Stimulated activated CD4-positive, alpha-beta T cell treated with anti-CD3 and anti-CD28 coated beads, Interleukin-1b, Interleukin-23, amount 100 ng/mL, for 48 hours (primary cell): ENCODE measurements at places on chromosomes 13 and 19.

GRCh38 chr19:38869836-38870607 lies 8.1 kb downstream of the RINL start:
- DNase-seq, result peak; percentile 92

DNA sequence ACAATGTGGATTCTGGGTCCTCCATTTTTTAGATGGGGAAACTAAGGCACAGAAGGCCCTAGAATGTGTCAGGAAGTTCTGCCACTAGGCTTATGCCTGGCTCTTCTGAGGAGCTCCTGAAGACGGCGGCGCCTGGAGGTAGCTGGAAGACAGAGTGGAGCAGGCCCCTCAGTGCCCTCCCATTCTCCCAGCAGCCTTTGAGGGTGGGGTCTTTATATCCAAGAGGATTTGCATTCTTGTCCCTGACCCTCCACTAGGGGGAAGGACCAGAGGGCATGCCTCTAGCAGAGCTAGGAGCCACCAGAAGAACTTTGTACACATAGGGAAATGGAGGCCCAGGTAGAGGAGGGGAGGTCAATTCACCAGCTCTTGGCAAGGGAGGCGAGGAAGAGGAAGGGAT lies 9.4 kb downstream of the CELF5 start:
- DNase-seq, result no peak

DNA sequence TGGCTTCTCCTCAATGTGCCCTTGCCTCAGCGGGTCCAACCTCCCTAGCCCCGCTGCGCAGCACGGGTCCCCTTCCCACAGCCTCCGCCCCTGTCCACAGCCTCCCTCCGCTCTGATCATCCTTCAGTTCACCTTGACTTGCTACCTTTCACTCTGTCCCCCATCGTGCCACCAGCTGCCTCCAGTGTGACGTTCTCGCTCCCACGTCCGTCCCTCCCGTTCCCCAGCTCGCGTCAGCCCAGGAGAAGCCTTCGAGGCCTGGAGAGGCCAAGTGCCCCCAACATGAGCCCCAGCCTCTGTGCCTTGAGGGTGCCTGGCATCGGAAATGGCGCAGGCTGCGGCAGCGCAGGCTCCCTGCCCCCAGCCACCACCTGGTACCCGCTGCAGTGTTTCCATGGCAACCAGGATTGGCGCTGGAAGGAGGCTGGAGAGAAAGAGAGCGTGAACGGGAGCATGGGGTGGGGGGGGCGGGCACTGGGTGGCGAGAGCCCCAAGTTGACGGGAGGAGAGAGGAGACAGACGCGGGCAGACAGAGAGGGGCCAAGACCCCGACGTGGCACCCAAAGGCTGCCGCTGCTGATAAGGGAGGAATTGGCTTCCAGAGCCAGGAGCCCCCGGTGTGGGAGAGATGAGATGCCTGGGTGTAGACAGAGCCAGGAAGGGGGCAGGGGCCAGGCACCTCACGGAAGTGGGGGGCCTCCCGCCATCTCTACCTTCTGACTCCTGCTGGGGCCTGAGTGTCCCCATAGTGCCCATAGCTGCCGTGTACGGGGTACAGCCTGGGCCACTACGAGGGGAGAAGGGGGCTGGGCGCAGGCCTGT lies 844 bp upstream of the ASPDH start:
- DNase-seq, result no peak

GRCh38 chr13:36154567-36155291 lies 23.5 kb upstream of the DCLK1 start:
- no peak for DNase-seq

GRCh38 chr19:49690656-49691242 lies at the start of gene CPT1C:
Gene CPT1C, plus strand, starts transcription at chr19:49691116. Its CDS starts 1,137 bp downstream, at chr19:49692253.
- DNase-seq, result peak; percentile 71

DNA sequence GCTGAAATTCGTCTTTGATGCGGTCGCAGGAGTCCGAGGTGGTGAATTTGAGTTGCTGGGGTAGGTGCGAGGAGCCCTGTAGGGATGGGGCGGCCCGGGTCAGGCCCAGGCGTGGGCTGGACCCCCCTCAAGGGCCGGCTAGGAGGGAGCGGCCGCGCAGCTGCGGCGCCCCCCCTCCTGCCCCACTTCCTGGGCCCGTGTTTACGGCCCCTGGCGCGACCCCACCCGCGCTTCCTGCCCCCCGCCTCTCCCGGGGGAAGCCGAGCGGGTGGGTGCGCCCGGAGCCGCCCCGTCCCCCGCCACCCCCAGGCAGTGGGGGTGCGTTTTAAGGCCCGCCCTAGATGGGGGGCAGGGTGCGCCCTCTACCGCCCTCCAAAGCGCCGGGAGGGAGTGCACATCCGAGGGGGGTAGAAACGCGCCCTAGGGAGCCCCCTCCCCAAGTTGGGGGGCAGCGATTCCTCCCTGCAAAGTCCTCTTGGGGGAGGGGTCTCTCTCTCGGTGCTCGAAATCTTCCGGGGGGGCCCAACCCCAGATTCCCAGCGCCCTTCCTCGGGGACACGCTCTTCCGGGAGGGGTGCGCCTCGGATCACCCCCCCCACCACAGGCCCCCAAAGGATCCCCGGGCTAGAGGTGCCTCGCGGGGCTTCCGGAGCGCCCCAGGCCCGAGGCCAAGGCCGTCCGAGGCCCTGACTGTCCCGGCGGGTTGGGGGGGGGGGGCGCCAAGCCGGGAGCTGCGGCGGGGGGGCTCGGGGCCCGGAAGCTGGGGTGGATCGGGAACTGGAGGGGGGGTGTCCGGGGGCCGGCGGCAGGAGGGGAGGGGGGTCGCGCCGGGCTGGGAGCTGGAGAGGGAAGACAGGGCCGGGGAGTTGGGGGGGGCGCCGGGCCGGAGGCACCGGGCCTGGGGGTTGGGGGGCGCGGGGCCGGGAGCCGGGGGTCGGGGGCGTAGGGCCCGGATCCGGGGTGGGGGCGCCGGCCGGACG lies 823 bp downstream of the TLE5 start:
- DNase-seq, result peak; percentile 33

GRCh38 chr13:24002206-24002815 lies 105.0 kb upstream of the C1QTNF9B start:
- no peak for DNase-seq

DNA sequence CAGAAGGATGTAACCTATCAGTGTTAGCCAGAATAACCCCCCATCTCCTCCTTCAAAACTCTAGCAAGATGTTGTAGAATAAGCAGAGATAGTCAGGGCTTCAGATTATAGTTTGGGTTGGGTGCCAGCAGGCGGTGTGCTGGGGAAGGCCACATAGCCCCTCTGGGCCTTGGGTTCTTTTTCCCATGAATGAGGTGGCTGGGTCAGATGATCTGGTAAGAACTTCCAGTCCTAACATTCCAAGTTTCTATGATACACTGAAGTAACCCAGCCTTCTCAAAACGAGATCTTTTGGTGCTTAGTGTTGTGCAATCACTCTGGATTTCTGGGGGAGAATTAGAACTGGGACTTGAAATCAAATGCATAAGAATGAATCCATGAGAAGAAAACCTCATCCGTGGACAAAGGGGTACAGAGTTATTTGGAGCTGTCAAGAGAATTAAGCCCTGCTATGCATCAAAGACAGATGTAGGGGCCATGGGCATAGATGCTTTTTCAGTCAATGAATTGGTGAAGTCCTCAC lies 810 bp downstream of the CBY2 start:
- no peak for DNase-seq

DNA sequence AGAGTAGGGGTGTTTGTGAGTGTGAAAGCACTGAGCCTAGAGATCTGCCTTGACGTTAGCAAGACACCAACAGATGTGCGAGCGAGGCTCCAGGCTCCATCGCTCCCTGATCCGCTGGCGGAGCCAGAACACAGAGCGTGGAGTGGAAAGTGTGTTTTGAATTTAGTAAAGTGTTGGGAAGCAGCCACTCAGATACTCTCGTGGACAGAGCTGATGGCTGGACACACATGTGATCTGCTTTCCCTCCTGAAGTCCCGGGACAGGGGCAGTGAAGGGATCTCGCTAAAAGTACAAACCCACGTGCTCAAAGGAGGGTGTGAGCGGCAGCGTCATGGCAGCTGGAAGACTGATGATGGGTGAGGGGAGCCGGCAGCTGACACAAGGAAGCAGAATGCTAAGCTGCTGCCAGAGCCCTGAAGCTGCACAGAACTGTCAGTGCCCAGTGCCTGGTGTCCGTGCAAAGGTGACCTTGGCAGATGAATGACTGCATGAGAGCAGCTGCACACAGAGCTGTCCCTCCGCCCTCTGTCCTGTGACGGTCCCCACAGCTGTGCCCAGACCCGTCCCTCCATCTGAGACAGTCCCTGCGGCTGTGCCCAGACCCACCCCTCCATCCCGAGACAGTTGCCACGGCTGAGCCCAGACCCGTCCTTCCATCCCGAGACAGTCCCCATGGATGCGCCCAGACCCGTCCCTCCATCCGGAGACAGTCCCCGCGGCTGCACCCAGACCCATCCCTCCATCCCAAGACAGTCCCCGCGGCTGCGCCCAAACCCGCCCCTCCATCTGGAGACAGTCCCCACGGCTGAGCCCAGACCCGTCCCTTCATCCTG lies 29.6 kb upstream of the TMEM255B start:
- DNase-seq, result no peak

DNA sequence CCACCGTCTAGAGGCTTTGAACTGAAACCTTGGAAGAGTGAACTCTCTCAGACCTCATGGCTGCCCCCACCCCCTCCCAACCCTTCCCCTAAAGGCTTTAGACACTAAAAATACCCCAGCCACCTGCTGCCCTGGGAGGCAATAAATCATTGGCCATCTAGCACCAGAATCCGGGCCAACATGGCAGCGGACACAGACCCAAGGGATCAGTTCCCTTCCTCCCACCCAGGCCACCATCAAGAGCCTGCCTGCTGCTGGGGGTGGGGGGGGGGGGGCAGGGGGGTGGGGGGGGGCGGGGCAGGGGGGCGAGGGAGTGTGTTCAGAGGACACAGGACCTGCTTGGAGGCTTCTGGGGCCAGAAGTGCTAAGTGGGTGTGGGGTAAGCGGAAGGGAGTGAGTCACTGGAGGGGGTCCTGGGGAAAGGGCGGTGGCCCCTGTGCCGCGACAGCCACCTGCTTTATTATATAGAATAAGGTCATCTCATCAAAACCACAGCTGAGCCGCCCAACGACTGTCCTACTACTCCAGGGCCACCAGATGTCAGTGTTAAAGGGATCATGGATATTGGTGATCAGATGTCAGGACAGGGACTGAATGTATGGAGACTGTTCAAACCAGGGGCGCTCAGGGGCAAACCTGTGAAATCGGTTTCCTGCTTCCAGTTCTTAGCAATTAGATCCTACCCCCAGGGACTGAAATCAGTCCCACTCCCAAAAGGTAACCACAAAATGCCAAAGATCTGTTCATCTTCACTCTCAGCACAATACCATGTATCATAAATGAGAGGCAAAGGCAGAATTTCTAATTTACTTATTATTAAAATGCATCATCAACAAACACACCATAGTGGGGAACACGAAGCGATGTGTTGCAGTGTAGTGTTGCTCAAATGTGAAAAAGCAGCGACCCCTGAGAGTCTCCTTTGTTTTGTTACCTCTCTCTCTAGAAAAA lies 24.3 kb downstream of the ARL11 start:
- DNase-seq, result peak; percentile 19

DNA sequence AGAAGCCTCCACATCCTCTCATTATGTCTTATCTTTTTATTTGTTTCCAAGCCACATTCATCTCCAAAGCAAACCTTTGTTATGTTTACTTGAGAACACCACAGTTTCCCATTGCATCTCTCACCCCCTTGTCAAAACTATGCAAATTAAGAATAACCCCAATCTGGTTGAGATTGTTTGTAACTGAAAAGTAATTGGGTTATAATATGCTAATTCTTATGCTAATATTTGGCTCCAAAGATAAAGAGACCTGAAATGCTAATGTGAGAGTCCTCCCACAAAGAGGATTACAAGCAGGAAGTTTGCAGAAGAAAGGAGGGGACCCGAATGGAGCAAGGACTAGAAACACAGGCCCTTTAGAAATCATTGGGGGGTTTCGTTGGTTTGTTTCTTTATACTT lies 92.9 kb upstream of the UBL3 start:
- no peak for DNase-seq

DNA sequence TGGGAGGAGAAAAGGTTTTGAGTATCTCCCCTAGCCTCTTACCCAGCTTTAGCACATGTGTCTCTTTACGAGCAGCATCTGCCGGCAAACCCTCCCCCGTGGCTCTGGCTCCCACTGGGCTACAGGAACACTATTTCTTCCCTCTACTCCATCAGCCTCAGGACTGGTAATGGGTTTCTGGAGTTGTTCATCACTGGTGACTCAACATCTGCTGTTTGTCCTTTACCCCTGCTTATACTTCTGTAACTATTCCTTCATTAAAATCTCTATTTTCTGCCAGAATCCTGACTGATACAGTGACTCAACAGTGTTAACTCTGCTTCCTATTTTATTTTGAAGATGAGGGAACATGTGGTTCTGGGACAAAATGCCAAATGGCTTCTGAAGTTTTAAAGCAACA lies 437.3 kb upstream of the HTR2A start:
- no peak for DNase-seq

- DNase-seq, result no peak
Observed at GRCh38 chr13:47463726-47464125, 537.3 kb downstream of the SUCLA2 start.

GRCh38 chr19:29409076-29409862 lies 116.5 kb upstream of the VSTM2B start:
- no peak for DNase-seq

DNA sequence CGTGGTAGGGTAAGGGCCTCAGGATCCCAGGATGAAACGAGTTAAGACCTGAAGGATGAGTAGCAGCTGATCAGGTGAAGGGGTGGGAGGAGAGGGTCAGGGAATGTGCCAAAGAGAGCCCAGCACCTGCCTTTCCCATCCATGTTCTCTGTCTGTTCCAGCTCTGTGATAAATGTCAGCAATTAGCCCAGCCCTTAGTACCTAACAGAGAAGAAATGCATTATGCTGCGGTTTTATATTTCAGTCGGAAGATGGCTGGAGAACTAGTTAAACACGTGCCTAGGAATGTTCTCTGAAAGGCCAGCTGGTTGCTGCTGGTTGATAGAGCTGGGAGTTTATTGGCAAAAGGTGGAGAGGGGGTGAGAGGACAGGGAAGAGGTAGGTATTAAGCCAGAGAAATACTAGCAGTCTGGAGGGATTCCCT lies 268.2 kb downstream of the SHISA2 start:
- DNase-seq, result no peak

- DNase-seq, result no peak
Observed at GRCh38 chr13:105370011-105370650, 1165.3 kb downstream of the EFNB2 start.

DNA sequence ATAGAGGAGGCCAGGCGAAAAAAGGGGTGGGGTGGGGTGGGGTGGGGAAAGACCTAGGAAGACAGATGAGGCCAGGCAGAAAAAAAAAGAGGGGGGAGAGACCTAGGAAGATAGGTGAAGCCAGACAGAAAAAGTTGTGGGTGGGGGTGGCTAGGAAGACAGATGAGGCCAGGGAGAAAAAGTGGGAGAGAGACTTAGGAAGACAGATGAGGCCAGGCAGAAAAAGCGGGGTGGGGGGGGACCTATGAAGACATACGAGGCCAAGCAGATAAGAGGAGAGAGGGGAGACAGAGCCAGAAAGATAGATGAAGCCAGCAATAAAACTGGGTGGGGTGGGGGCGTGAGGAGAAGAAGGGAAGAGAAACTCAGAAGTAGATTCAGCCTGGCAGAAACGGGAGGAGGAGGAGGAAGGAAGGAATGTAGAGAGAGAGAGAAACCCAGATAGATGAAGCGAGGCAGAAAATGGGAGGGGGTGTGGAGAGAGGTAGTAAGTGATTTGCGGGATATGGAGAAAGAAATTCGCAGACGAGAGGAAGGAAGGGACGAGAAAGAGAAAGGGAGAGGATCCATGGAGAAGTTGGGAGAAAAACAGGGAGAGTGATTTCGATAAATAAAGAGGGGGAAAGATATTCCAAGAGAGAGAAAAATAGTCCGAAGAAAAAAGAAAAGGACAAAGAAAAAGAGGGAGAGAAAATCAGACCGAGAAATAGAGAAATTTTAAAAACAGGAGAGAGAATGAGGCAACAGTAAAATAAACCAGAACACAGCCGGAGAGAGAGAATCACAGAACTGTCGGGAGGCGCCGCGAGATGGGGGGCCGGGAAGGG lies 12.2 kb upstream of the CACNG6 start:
- DNase-seq, result no peak
